ENCODE measurements at places on chromosomes 12 and 14. TPM values are rescaled to one million over a fixed set of nuclear protein-coding genes. Genes with fewer than 3 reads are reported as not detected.

PRKAB1 gene
- total RNA-seq = 11.0 TPM

TAS2R31 gene
- total RNA-seq = 9.3 TPM

PSEN1 gene
- total RNA-seq = 28.0 TPM

CCDC60 gene
- not detected for total RNA-seq

KRT6A gene
- total RNA-seq = 0.76 TPM

PPP1R1A gene
- not detected for total RNA-seq

APOLD1 gene
- 22.0 TPM for total RNA-seq

HOXC11 gene
- total RNA-seq = not detected

WNT1 gene
- total RNA-seq = not detected

B4GALNT1 gene
- under 0.01 TPM for total RNA-seq

BDKRB1 gene
- not detected for total RNA-seq

RERG gene
- total RNA-seq = not detected

SUOX gene
- total RNA-seq = 12.3 TPM

RNASE9 gene
- not detected for total RNA-seq

SLC7A8 gene
- total RNA-seq = not detected

KRT83 gene
- not detected for total RNA-seq

RAD52 gene
- total RNA-seq = 9.1 TPM

PKP2 gene
- 0.32 TPM for total RNA-seq

AQP6 gene
- total RNA-seq = not detected

ADAMTS20 gene
- not detected for total RNA-seq

FAM181A gene
- total RNA-seq = not detected

EPYC gene
- total RNA-seq = not detected

PDZRN4 gene
- not detected for total RNA-seq

SLC38A4 gene
- 4.2 TPM for total RNA-seq

EIF2S3B gene
- total RNA-seq = 0.69 TPM

MSI1 gene
- total RNA-seq = not detected

PZP gene
- total RNA-seq = 1.1 TPM
